ENCODE measurements at places on chromosomes 3 and 15.
A peak's percentile ranks its signal among the peaks of the same experiment; 100 is the strongest.

- no peak for DNase-seq
Observed at GRCh38 chr3:183468424-183468823, 40.0 kb upstream of the MCF2L2 start.

- no peak for DNase-seq
Observed at GRCh38 chr3:62332835-62333244, 40.5 kb downstream of the FEZF2 start.

- no peak for DNase-seq
Observed at GRCh38 chr3:36227980-36228379, 152.3 kb upstream of the STAC start.

GRCh38 chr3:186614266-186614596, 1.4 kb downstream of the AHSG start:
- no peak for DNase-seq

GRCh38 chr15:64837502-64837901, 4.2 kb upstream of the PLEKHO2 start:
- peak; percentile 30 for DNase-seq

GRCh38 chr15:25718597-25718996, 144.5 kb downstream of the ATP10A start:
- DNase-seq = no peak

GRCh38 chr3:100982710-100983109, 10.5 kb downstream of the ABI3BP start:
- DNase-seq = no peak

- DNase-seq = no peak
Observed at GRCh38 chr15:31448635-31448979, 122.0 kb downstream of the KLF13 start.

DNA sequence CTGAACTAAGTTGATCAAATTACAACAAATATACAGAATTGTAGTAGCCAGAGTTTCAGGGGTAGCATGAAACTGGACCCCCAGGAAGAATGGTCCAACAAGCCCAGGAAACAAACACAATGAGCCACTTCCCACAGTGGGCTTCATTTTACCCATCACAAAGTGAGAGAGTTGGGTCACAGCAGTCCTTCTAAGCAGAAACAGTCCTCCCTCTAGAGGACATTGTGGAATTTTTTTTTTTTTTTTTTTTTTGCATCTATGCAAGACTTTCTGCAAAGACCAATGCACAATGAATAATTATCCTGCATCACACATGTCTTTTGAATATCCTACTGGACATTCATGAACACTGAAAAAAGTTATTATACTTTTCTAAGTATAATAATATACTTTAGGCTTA, 73.8 kb upstream of the ATP13A5 start:
- no peak for DNase-seq

GRCh38 chr15:43922021-43922420, 95.2 kb downstream of the WDR76 start:
- no peak for DNase-seq

- DNase-seq = no peak
Observed at GRCh38 chr3:66572938-66573710, 72.3 kb upstream of the LRIG1 start.

DNA sequence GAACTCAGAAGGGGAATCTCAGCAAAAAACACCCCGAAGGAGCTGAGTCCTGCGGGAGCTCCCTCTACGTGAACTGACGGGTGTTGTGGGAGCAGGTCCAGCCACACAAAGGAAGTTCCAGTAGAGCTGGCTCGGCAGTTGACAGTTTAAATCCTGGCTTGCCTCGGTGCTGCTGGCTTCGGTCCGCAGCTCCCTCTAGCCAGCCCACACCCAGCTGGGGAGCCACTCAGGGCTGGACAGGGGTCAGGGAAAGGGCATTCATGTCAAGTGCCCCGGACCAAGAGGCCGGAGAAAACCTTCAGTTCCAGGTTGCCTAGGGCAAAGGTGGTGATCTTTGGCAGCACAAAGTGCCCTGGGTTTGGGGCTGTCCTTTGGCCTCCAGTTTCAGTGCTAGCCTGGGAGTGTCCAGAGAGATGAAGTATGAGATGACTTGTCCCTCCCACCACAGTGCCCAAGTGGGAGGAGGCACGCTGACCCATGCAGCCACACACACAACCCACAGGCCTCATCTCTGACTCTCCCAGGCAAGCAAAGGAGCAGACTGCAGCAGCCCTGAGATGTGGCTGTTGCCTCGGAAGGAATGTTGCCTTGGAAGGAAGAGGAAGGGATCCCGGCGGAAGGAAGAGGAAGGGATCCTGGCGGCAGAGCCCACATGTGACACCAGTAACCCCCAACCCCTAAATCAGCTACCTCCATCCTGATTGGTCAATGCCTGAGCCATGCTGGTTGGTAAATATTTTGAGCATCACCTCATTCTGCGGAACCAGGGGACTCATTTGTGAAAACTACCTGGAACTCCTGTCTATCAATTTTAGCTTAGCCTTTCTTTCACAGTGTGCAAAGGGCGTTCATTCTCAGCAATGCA, 13.9 kb upstream of the ANPEP start:
- DNase-seq = no peak

GRCh38 chr3:107682580-107682979, 159.8 kb downstream of the BBX start:
- no peak for DNase-seq

GRCh38 chr3:182970811-182971418, 9.4 kb downstream of the DCUN1D1 start:
- no peak for DNase-seq

- DNase-seq = no peak
Observed at GRCh38 chr3:127849368-127849767, 27.1 kb upstream of the MGLL start.

GRCh38 chr3:193991666-193992424, 144.1 kb upstream of the HES1 start:
- no peak for DNase-seq

- no peak for DNase-seq
Observed at GRCh38 chr3:26438325-26438940, 184.1 kb upstream of the LRRC3B start.

DNA sequence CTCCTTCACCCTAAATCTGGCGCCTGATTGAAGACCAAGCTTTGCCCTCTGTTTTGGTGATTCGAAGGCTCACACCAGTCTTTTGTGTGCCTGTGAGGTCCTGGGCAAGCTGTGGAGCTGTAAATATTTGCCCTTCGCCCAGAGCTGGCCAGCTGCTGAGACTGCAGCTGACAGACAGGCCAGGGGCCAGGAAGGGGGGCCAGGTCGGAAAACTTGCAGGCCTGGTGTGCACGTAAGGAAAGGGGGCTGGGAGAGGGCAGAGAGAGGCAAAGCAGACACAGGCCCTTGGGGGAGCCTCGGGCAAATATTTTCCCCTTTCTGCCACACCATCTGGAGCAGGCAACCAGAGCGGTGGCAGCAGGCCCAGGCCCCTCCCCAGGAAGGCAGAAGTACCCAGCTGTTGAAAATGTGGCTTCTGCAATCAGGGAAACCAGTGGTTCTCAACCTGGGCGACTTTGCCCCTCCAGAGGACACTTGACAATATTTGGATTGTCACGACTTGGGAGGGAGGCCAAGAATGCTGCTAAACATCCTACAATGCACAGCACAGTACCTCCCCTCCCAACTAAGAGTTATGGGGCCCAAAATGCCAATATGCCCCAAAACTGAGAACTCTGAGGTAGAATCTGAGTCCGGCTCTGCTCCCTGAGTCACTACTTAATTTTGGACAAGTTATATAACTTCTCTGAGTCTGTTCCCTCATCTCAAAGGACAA, 2.5 kb downstream of the PDZRN3 start:
- no peak for DNase-seq

DNA sequence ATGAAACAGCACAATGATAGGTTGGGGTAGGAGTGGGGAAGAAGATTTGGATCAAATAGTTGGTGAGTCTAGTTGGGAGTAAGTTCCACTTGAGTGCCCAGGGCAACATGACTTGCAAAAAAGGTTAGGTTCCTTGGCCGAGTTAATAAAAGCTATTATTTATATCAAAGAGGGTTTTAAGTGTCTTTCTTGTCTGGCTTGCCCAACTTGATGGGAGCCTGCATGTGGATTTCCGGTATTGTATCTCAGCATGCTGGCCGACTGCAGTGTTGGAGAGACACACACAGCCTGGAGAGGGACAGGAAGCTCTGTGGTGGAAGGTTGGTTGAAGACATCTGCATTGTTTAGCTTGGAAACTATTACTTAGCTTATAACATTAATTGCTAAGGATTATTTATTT, 449.5 kb upstream of the TBL1XR1 start:
- DNase-seq = no peak

All from activated effector memory CD4-positive, alpha-beta T cell treated with Interleukin-2 at 50 U/mL for 16 hours (primary cell).